Suppressor macrophage treated with lipopolysaccharide for 1 hour (primary cell): ENCODE measurements at places on chromosomes 6 and 20.

DNA sequence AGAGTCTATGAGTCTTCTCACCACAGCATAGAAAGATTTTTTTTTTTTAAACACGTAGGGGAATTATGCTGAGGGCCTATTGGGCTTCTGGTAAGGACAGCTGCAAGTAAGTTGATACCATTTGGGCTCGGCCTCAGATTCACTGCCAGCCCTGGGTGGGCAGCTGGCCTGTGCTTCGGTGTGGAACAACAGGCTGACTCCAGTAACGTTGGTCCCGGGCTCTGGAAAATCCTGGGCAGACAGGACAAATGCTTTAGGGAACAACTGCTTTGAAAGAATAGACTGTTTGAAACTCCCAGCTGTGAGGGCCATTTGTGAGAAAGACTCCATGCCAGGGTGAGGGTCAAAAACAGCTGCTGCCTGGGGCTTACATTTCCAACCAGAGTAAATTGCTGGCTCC lies 366.5 kb downstream of the QKI start:
- no peak for DNase-seq

DNA sequence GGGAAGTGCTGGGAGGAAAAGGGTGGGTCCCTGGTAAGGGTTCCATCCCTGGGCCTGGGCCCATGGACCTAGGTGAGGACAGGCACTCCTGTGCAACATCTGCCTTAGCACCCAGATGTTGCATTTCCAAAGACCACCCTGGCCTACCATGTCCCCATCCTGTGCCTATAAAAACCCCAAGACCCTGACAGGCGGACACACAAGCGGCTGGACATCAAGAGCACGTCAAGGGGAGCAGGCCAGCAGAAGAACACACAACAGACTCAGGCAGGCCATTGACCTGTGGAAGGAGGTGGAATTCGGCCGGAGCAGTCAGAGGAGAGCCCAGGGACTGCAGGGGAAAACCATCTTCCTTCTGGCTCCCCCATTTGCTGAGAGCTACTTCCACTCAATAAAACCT lies 937.8 kb upstream of the MANEA start:
- DNase-seq, result no peak

DNA sequence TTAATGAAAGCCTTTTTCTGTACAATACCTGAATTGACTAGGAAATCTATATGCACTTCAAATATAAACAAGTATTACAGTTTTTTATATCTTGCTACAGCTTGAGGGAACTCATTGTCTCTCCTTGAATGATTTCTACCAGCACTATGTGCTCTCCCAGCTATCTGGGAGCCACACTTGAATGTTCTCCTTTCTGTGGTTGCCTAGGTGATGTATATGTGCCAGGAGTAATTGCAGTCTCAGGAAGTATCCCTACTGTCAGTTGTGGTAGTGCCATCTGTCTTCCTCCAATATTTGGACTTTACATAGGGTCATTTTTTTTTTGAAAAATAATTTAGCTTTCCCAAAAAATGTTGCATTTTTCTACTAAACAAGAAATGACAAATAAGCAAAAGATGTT lies 288.0 kb upstream of the PLCB4 start:
- no peak for DNase-seq

DNA sequence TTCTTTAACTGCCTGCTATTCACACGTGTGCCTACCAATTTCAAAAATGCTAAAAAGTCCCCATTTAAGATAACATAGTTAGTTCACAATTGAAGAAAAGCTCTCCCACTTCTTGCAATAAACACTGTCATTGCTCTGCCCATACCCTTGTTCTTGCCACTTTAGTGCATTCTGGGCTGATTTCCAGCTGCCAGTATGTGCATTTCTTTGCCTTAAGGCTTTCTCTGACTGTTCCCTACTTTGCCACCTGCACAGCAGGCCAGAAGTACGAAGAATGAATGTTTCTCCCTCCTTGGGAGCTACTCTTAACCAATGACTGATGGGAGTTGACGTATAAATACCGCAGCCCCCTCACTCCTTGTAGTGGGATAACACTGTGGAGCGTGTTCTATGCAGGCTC lies 16.0 kb upstream of the ATRN start:
- DNase-seq, result no peak

DNA sequence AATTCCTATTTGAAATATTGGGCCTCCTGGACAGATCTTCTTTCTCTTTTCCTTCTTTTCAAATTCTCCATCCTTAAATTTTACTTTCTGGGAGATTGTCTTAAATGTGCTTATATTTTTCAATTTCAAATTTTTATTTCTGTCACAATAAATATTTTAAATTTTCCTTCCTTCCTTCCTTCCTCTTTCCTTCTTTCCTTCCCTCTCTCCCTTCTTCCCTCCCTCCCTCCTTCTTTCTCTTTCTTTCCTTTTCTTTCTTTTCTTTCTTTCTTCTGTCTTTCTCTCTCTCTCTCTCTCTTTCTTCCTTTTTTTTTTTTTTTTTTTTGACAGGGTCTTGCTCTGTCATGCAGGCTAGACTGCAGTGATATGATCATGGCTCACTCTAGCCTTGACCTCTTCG lies 16.7 kb upstream of the PNRC1 start:
- DNase-seq, result no peak

- DNase-seq, result no peak
These were observed 28.1 kb downstream of the NFYA start for GRCh38 chr6:41100871-41101287.

GRCh38 chr6:167860550-167861226 lies 34.0 kb downstream of the AFDN start:
- no peak for DNase-seq

- no peak for DNase-seq
These were observed 33.4 kb downstream of the TTLL9 start for GRCh38 chr20:31903627-31904386.

DNA sequence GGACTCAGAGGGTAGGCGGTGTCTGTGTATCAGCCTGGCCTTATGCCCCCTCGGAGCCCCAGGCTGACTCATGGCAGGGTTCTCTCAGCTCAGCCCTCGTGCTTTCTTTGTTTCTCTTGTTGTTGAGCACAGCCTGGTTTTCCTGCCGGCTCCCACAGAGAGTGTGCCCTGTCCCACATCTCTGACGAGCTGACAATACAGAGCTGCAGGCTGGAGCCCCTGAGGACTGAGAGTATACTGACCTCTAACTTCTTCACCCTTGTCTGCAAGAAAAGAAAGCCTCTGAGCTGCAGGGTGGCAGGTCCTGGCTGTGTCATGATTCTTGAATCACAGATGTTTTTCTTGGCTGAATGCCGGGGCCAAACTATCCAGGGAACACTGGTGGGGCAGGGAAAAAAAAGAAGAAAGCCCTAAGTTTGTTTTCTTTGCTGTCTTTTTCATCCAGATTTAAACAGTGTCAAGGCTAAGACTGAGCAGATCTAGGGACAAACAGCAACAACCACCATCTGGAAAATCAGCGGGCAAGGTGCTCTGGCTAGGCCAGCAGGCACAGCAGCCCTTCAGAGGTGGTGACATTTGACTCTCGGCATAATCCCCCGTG lies 63.3 kb upstream of the ZNF133 start:
- no peak for DNase-seq

DNA sequence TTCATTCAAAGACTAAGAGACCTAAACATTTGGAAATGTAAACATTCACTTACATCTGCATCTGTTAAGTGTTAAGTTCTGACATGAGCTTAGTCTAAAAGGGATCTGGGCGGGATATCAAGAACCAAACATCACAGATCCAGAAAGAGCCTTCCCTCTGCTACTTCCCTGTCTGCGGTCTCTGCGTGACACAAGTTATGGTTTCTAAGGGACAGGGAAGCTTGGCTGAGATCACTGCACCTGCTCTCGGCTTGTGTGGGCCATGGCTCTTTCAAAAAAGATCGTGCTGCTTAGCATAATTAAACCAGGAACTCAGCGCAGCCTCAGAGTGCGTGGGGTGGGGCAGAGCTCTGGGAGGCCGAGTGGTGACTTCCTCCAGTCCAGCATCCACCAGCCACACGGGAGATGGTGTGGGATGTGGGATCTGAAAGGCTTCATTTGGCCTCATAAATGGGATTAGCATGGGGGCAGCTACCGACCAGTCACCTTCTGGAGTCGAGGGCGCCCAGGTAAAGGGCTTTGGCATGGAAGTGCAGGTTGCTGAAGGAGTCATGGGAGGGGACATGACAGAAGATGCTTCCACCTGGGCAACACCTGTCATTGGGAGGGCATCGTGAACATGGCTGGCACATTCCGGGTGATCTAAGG lies 16.7 kb upstream of the RAMACL start:
- DNase-seq, result peak; percentile 38

- DNase-seq, result peak; percentile 78
These were observed 18.5 kb upstream of the C6orf141 start for GRCh38 chr6:49531774-49532569.

GRCh38 chr20:5156675-5157448 lies 30.1 kb downstream of the CDS2 start:
- no peak for DNase-seq

DNA sequence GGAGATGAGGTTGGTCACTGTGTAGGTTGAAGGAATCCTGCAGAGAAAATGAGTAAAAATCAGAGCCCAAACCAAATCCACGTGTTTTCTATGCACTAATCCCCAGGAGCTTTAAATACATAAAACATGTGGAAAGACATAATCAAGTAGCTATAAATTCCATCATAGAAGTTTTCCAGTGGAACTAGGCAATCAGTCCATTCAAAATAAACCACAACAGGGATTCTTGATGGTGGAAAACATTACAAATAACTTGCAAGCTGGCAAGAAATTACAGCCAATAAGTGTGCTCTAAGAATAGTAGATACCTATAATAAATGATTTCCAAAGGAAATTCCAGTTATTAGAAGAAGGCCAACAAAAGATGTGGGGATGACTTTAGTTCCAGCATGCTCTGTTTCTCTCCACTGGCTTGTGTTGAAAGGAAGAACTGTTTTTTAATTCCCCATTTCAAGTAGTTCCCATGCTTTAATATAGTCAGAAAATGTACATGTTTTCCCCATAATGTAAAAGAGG lies 49.8 kb upstream of the ADGRG6 start:
- DNase-seq, result no peak

DNA sequence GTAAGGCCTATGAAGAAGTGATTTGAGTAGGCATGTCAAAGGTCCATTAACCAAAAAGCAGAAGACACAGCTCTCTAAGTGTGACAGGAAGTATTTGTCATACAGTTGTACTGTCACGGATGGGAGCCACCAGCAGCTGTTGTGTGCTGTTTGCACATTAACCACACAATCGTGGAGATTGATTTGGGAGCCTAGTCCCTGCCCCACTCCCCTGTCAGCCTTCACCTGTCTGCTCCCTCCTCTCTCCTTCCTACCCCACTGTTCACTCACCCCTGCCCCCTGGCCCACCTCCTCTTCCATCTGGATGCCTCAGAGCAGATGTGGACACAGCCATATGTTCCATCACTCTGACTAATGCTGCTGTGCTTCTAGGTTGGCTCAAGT lies 124.7 kb upstream of the SPACA1 start:
- peak; percentile 65 for DNase-seq

GRCh38 chr6:4365686-4366085 lies 230.3 kb upstream of the ECI2 start:
- DNase-seq, result no peak

- DNase-seq, result no peak
These were observed 191.4 kb downstream of the NKAIN2 start for GRCh38 chr6:123994891-123995635.

DNA sequence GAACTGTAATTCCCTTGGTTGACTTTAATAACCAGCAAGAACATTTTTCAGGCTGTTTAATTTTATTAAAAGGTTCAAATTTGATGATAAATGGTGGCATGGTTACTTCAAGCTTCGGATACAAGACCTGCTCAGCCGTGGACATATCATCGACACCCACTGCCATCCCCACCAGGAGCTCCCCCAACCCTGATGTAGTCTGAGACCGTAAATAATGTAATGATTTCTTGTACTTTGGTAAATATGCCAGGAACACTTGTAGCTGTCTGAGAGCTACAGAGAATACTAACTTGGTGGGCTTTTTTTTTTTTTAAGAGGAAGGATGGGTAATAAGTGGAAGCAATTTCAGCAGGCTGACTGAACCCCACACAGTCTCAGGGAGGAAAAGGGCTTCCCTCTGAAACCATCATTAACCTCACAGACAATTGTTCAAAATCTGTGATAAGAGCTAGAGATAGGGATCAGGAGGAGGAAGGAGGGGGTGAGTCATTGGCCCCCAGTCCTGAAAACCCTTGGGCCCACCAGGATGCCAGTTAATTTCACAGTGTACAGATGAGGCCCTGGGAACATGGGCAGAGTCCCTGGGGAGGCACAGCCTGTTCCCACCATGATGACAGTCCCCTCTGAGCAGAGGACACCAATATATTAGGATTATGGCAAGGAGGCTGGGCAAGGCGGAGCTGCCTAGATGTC lies 56.0 kb downstream of the APCDD1L start:
- no peak for DNase-seq

- DNase-seq, result no peak
These were observed 295.2 kb downstream of the PHF3 start for GRCh38 chr6:63930848-63931247.

DNA sequence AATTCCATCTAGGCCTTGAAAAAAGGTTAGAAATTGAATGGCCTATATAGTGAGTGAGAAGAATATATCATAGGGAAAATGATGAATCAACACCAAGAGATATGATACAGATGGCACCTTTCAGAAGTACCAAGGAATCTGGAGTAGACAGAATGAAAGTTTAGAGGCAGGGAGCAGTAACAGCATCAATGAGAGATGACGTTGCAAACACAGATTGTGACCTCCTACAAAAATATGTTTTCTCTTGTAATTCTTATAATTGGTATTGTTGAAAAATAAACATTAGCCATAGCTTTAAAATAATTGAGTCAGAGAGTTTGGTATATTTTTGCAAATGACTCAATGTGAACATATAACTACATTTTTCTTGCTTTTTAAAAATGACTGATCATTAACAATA lies 1223.1 kb upstream of the GJE1 start:
- no peak for DNase-seq

- DNase-seq, result no peak
These were observed 171.4 kb downstream of the ZFAND3 start for GRCh38 chr6:37990762-37991525.

GRCh38 chr20:59211208-59211765 lies 47.7 kb downstream of the ZNF831 start:
- DNase-seq, result no peak

DNA sequence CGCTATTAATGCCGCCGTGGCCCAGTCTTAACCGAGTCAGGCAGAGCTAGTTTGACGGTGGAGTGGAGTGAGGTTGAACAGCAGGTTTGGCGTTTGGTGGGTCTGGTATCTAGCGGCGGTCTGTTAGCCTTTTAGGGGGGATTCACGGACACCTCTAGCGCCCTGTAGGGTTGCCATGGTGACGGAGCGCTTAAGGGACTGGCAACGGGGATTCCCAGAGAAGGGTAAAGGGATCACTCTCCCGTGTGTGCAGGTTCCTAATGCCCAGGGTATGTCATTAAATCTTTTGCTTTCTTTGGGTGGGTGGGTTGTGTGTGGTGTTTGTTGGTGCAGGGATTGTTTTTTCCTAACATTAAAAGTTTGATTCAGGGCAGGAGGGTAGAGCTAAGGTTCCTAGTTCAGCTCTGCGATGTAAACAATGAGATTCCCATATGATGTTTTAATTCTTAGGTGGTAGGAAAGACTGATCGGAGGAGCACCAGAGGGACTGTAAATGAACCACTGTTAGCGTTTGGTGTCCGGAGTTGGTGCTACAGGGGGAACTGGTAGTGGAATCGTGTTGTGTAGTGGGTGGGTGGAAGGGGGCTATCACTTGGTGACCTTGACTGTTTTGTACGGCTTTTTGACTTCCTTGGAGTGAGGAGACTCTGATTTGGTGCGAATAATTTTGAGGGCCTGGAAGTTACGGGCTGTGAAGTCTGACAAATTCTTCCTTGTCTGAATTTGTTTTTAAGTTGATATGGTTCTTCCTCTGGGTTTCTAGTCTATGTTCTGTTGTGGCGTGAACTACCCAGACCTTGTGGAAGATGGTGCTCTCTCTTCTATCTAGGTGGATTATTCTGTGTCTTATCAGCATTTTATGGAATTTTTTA lies 5.0 kb downstream of the BRD2 start:
- DNase-seq, result peak; percentile 80
